ENCODE measurements at places on chromosomes 4 and X.

GRCh38 chr4:125010796-125011503 lies 298.4 kb upstream of the ANKRD50 start:
- DNase-seq, result no peak
- H3K36me3 ChIP-seq, result no peaks in the 10 kb centered on the region
- H3K27me3 ChIP-seq, result no peaks in the 10 kb centered on the region
- no peaks in the 10 kb centered on the region for H3K4me1 ChIP-seq
- no peak overlapping the region for H3K27ac ChIP-seq

GRCh38 chr4:139523076-139523475 lies 32.9 kb downstream of the SETD7 start:
- no peak for DNase-seq
- no peaks in the 10 kb centered on the region for H3K27me3 ChIP-seq
- H3K4me3 ChIP-seq, result no peak overlapping the region

- H3K27me3 ChIP-seq, result no peaks in the 10 kb centered on the region
- no peak overlapping the region for H3K4me3 ChIP-seq
- H3K36me3 ChIP-seq, result no peaks in the 10 kb centered on the region
- no peaks in the 10 kb centered on the region for H3K4me1 ChIP-seq
Observed at GRCh38 chr4:101850698-101851097, 60.2 kb downstream of the BANK1 start.

DNA sequence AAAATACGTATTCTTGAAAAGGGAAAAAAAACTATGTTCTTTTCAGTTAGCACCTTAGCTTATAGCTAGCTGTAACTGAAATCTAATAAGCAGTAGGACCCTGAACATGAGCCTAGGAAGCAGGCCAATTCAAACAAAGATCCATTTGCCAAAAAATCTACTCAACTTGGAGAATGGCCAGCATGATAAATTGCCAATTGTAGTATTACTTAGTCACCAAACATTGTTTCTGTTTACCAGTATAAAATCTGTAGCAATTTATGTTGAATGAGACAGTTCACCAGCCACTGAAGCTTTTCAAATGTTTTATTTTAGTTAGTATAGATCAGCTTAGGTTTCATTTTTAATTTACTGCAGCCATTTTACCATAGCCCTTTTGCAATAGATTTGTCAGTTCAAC lies 323.6 kb upstream of the DIPK2B start:
- no peaks in the 10 kb centered on the region for H3K27me3 ChIP-seq
- no peak overlapping the region for H3K27ac ChIP-seq
- no peak for DNase-seq
- H3K4me3 ChIP-seq, result no peak overlapping the region

- no peaks in the 10 kb centered on the region for H3K4me1 ChIP-seq
- no peaks in the 10 kb centered on the region for H3K36me3 ChIP-seq
- H3K4me3 ChIP-seq, result no peak overlapping the region
- DNase-seq, result no peak
Observed at GRCh38 chr4:111789901-111790640, 355.2 kb upstream of the FAM241A start.

GRCh38 chr4:112379306-112379705 lies 82.1 kb downstream of the ALPK1 start:
- no peak overlapping the region for H3K27ac ChIP-seq
- no peak overlapping the region for H3K4me3 ChIP-seq
- H3K36me3 ChIP-seq, result no peaks in the 10 kb centered on the region
- H3K27me3 ChIP-seq, result no peaks in the 10 kb centered on the region
- DNase-seq, result no peak
- no peaks in the 10 kb centered on the region for H3K4me1 ChIP-seq

- H3K27me3 ChIP-seq, result no peaks in the 10 kb centered on the region
- no peaks in the 10 kb centered on the region for H3K4me1 ChIP-seq
- H3K4me3 ChIP-seq, result no peak overlapping the region
- H3K36me3 ChIP-seq, result no peaks in the 10 kb centered on the region
- H3K27ac ChIP-seq, result no peak overlapping the region
- DNase-seq, result no peak
Observed at GRCh38 chr4:186485561-186486062, 69.8 kb downstream of the MTNR1A start.

DNA sequence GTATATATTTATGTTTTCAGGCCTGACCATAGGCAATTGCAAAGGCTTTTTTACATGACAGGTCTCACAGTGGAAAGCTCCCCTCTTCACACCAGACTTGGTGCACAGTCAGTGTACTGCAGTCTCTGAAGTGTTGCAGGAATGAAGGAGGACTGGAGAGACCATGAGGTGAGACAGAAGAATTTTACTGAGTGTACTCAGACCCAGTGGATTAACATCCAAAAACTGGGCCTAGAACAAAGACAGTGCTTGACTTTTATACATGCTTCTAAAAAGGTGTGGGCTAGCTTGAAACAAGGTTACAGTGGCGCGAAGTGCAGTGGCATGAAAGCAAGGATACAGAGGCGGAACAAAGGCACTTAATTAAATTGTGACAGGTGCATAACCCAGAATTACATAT lies 822.9 kb downstream of the RAPGEF2 start:
- H3K36me3 ChIP-seq, result no peaks in the 10 kb centered on the region
- no peaks in the 10 kb centered on the region for H3K27me3 ChIP-seq
- no peak overlapping the region for H3K4me3 ChIP-seq
- no peak overlapping the region for H3K27ac ChIP-seq
- no peaks in the 10 kb centered on the region for H3K4me1 ChIP-seq

DNA sequence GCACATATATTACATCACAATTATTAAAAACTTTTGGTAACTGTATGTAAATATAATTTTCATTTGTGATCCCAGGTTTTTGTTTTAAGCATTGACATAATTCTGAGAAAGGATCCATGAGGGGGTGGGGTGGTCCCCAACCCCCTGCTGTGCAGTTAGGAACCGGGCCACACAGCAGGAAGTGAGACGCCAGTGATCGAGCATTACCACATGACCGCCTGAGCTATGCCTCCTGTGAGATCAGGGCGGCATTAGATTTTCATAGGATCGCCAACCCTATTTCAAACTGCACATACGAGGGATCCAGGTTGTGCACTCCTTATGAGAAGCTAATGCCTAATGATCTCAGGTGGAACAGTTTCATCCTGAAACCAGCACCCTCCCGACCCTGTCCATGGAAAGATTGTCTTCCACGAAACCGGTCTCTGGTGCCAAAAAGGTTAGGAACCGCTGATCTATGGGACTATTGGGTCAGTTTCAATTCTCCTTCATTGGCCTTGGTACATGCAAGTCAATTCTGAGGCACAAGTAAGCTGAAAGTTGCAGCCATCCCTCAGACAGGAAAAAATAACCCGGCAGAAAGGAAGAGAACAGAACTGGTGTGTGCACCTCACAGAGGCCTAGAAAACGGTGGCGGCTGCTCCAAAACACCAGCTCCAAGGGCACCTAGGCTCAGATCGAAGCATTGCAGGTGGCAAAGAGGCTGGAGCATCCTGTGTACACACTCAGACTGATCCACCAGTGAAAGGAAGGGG lies 7.0 kb upstream of the TMSB4X start:
- peaks cover 56% of the 10 kb centered on the region for H3K4me1 ChIP-seq
- peak; percentile 71 for DNase-seq
- no peaks in the 10 kb centered on the region for H3K27me3 ChIP-seq
- H3K4me3 ChIP-seq, result no peak overlapping the region
- H3K36me3 ChIP-seq, result no peaks in the 10 kb centered on the region

GRCh38 chrX:110477593-110478228 lies 119.1 kb downstream of the RTL9 start:
- H3K36me3 ChIP-seq, result no peaks in the 10 kb centered on the region
- H3K27ac ChIP-seq, result no peak overlapping the region
- H3K4me3 ChIP-seq, result no peak overlapping the region
- DNase-seq, result no peak
- no peaks in the 10 kb centered on the region for H3K27me3 ChIP-seq

- no peaks in the 10 kb centered on the region for H3K4me1 ChIP-seq
- H3K27me3 ChIP-seq, result no peaks in the 10 kb centered on the region
- peaks cover 3% of the 10 kb centered on the region for H3K36me3 ChIP-seq
- H3K4me3 ChIP-seq, result no peak overlapping the region
- H3K27ac ChIP-seq, result no peak overlapping the region
Observed at GRCh38 chrX:118455013-118455412, 40.6 kb upstream of the DOCK11 start.

GRCh38 chr4:163484906-163485305 lies 9.6 kb upstream of the TMA16 start:
- no peak overlapping the region for H3K27ac ChIP-seq
- H3K4me3 ChIP-seq, result no peak overlapping the region
- H3K36me3 ChIP-seq, result no peaks in the 10 kb centered on the region
- no peaks in the 10 kb centered on the region for H3K4me1 ChIP-seq

DNA sequence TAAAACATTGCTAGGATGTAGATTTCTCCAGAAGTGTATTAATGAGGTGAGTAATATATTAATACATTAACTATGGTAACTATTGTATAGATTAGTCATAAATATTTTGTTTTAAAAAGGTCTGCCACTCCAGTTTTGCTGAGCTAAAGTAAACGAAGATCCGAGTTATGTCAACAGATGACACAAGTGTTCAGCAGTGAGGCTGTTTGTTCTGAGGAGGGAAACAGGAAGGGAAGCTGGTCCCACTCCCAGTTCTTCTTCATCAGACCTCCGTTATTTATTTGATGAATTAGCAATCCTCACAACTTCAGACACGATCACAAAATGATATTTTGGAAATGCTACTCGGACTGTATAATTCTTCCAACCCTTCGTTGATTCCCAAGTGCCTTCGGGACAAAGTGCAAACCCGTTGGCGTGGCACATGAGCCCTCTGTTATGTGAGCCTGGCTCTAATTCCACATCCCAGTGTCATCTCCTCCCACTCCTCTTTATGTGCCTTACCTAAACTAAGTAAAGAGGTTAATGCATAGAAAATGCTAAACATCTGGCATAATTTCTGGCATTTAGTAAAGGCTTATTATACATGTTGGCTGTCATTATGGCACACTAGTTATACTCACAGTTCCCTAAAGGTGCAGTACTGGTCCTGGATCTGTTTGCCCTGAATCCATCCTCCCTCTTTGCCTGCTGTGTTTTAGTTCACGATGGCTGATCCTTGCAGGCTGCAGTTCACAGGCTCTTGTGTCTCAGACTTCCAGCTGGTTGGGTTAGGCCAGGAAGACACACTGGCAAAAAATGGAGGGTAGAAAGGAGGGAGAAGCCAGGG lies 190.6 kb upstream of the LNX1 start:
- H3K27me3 ChIP-seq, result no peaks in the 10 kb centered on the region
- no peaks in the 10 kb centered on the region for H3K4me1 ChIP-seq
- no peak for DNase-seq
- no peak overlapping the region for H3K27ac ChIP-seq
- no peak overlapping the region for H3K4me3 ChIP-seq

DNA sequence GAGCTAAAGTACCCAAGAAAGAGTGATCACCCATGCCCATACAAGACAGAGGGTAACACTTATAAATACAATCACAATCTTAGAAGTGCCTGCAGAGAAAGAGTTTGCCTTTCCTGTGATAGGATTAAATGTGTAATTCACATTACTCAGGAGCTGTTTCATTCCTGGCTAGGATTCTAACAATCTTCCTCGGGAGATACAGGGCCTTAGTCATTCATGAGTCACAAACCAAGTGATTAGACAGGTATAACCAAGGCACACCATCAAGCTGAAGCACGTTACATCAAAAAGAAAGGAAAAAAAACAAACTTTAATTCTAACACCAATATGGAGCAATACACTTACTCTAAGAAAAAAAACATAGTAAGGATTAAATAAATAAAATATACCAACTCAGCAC lies 14.9 kb downstream of the ABCG2 start:
- no peak for DNase-seq
- no peak overlapping the region for H3K27ac ChIP-seq
- H3K27me3 ChIP-seq, result no peaks in the 10 kb centered on the region
- no peak overlapping the region for H3K4me3 ChIP-seq
- no peaks in the 10 kb centered on the region for H3K36me3 ChIP-seq
- no peaks in the 10 kb centered on the region for H3K4me1 ChIP-seq

DNA sequence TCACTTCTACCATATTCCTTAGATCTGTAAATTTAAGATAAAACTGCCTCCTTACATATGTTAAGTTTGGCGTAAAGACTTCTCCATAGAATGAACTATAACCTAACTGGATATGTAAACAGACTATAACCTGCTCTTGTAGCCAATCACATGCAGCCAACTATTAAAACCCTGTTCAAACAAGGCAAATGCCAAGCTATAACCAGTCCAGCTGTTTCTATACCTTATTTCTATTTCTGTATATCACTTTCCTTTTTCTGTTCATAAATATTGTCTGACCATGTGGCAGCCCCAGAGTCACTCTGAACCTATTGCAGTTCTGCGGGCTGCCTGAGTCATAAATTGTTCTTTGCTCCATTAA lies 12.4 kb upstream of the POF1B start:
- no peak overlapping the region for H3K4me3 ChIP-seq
- H3K4me1 ChIP-seq, result no peaks in the 10 kb centered on the region
- no peaks in the 10 kb centered on the region for H3K27me3 ChIP-seq
- no peak overlapping the region for H3K27ac ChIP-seq

DNA sequence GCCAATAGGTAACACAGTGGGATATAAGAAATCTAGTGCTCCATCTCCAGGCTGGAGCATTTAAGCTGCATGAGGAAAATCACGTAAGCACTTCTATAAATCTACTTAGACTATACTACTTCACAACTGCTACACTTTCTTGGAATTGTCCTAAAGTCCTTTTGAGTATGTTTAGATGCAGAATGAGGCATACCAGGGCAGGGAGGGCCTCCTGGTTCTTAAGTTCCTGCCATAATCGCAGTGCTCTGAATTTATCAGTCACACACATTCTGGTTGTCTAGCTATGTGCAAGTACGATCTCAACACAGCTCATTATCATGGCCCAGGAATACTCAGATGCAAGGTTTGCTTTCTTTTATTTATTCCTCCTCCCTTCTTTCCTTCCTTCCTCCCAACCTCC lies 130.3 kb downstream of the GUCY2F start:
- H3K27ac ChIP-seq, result no peak overlapping the region
- no peaks in the 10 kb centered on the region for H3K36me3 ChIP-seq
- no peaks in the 10 kb centered on the region for H3K27me3 ChIP-seq
- H3K4me1 ChIP-seq, result no peaks in the 10 kb centered on the region
- DNase-seq, result no peak

GRCh38 chrX:8755813-8756212 lies 23.9 kb upstream of the ANOS1 start:
- H3K36me3 ChIP-seq, result no peaks in the 10 kb centered on the region
- H3K4me1 ChIP-seq, result no peaks in the 10 kb centered on the region
- DNase-seq, result no peak
- H3K4me3 ChIP-seq, result no peak overlapping the region
- no peak overlapping the region for H3K27ac ChIP-seq

- no peak for DNase-seq
- no peaks in the 10 kb centered on the region for H3K36me3 ChIP-seq
- peaks cover 3% of the 10 kb centered on the region for H3K27me3 ChIP-seq
- H3K27ac ChIP-seq, result no peak overlapping the region
- H3K4me1 ChIP-seq, result no peaks in the 10 kb centered on the region
Observed at GRCh38 chr4:152588869-152589268, 53.0 kb upstream of the FBXW7 start.

- DNase-seq, result peak; percentile 89
- peak overlapping the region; percentile 39 for H3K4me3 ChIP-seq
- H3K27ac ChIP-seq, result peak overlapping the region; percentile 99
- peaks cover 10% of the 10 kb centered on the region for H3K36me3 ChIP-seq
Observed at GRCh38 chrX:129777218-129778030, 2.3 kb upstream of the SASH3 start.
